Activated CD4-positive, alpha-beta T cell treated with anti-CD3 and anti-CD28 coated beads, Interleukin-2, amount 50 U/mL, for 24 hours (primary cell): ENCODE measurements at places on chromosomes 5 and 9.

DNA sequence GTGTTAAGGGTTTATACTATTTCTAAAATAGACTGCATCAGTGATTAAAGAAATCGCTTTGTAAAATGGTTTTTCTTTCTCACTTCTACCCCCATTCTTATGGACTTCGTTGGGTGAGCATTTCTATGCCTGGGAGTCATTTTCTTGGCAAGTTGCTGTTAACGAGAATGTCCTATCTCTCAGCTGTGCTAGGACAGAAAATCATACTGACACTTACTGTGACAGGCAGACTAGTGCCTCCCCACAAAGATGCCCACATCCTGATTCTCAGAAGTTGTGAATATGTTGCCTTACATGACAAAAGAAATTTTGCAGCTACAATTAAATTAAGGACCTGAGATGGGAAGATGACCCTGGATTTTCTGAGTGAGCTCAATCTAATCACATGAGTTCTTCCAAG, 65.1 kb upstream of the NMUR2 start:
- DNase-seq = no peak

- DNase-seq = no peak
Measured at GRCh38 chr5:143209881-143210395, 193.5 kb downstream of the NR3C1 start.

- DNase-seq = no peak
Measured at GRCh38 chr5:124161266-124161665, 585.2 kb downstream of the ZNF608 start.

- DNase-seq = no peak
Measured at GRCh38 chr5:125186911-125187375, 440.5 kb upstream of the ZNF608 start.

DNA sequence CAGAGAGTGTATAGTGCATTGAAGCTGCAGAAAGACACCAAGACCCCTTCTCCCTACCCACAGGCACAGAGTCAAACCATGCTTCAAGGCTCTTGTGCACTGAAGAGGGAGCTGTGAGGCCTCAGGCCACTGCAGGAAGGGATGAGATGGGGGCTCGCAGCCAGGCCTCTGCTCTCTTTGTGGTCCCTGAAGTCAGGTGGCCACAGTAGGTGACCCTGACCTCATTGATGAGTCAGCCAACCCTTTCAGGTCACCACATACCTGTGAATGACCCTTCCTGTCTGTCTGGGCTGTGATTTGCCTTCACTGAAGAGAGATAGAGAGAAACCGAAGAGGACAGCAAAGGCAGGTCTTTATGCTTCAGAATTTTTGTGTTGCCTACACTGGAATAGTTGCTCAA, 372.1 kb downstream of the ACTL7B start:
- DNase-seq = no peak

- DNase-seq = no peak
Measured at GRCh38 chr5:93107805-93108520, 473.1 kb downstream of the NR2F1-AS1 start.

- DNase-seq = no peak
Measured at GRCh38 chr5:64108674-64109073, 57.0 kb upstream of the RNF180 start.

- no peak for DNase-seq
Measured at GRCh38 chr5:139850423-139851016, 54.9 kb downstream of the PSD2 start.

GRCh38 chr9:19470981-19471650, 62.3 kb downstream of the ACER2 start:
- no peak for DNase-seq

DNA sequence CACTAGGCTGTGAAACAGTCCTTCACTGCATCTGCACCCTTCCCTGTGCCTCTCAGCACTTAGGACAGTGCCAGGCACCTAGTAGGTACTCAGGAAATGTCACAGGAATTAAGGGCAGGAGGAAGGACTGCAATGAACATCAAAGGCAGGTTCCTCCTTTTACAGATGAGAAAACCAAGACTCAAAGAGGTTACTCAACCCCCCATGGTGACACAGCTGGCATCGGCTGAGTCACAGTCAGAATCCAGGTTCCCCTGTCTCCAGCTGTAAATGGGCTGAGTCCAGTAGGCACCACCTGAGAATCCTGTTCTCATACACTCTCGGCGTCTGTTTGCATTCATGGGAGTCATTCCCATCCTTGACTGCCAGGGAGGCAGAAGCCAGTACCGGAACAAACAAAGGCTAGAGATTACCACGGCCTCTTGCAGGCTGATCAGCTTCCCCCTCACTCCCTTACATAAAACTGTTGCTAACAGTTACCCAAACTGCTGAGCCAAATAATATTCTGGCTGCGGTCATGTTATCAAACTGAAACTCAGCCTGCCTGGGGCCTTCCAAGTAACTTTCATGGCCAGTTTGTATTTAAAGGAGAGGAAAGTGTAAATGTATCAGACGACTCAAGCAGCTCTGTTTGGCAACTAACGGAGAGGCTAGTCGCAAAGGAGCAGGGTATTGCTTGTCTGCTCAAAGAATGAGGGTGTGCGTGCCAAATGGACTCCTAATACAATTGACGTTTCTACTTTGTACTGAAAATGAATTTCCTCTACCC, 201.7 kb downstream of the PAPPA start:
- no peak for DNase-seq

DNA sequence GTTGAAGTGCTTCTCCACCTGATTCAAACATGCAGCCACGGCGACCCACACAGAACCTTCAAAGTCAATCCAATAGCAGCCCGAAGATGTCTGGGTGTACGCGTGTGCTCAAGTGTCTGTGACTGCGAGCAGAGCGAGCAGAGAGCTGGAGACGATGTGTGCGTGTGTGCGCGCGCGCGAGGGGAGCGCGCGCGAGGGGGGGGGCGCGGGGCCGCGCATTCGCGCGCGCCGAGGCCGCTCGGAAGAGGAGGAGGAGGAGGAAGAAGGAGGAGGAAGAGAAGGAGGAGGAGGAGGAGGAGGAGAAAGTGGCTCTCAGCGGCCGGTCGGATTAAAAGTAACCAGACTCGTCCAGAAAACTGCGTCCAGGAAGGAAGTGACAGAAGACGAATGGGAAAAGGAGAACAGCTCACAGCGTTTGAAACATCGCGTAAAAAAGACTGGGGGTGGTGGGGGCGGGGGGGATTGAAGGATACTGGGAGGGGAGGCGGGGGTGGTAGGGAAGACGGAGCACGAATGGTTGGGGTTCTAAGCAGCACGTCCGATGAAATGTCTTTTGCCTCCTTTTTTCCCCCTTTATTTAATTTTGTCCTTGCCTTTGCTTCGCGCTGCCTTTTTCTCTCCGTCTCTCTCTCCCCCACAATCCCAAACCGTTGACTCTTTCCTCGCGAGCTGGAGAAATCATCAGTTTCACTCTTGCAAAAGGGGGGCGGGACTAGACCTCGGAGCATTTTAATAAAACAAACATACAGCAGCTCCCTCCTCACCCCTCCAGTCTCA, at the start of gene MEF2C:
MEF2C (minus strand) TSS at position 126 of the 777 bp plus-strand sequence. CDS start 59,396 bp downstream, outside the sequence.
- DNase-seq = no peak

- no peak for DNase-seq
Measured at GRCh38 chr5:21806943-21807342, 1046.2 kb downstream of the CDH12 start.

GRCh38 chr9:124790801-124791505, 14.0 kb downstream of the OLFML2A start:
- DNase-seq = no peak

DNA sequence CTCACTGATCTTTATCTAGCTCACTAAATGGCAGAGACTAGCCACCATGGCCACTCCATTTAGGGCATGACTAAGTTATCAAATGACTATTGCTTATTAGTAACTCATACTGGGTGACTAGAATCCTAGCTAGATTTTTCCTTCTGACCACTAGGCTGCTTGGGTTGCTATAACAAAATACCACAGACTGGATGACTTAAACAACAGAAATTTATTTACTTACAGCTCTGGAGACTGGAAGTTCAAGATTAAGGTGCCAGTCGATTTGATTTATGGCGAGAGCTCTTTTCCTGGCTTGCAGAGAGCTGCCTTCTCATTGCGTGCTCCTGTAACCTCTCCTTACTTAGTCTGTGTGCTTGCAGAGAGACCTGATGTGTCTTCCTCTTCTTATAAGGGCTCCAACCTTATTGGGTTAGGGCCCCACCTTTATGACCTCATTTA, 55.0 kb upstream of the APC start:
- DNase-seq = no peak

DNA sequence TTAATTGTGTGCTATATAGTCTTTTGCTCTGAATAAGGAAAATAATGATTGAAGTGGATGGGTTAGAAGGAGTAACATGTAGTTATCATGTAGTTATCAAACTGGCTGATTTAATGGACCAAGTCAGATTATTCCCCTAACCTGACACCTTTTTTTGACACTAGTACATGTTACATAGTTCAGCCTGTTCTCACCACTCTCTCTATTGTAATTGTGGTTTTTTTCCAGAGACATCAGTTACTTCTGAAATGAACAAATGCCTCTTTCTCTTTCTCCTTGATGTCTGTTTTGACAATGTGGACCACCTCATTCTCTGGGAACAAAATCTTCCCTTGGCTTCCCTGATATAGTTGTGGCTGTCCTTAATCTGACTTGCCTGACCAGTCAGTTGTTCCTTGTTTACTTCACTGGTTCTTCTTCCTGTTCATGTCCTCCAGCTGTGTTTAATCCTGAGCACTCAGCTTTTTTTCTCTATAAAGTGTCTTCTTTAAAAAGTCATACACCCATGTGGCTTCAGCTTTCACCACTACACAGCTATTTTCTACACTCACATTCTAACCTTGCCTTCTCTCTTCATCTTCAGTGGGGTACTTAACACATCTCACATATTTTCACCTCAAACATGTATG, 243.4 kb downstream of the ARRDC3 start:
- DNase-seq = no peak

DNA sequence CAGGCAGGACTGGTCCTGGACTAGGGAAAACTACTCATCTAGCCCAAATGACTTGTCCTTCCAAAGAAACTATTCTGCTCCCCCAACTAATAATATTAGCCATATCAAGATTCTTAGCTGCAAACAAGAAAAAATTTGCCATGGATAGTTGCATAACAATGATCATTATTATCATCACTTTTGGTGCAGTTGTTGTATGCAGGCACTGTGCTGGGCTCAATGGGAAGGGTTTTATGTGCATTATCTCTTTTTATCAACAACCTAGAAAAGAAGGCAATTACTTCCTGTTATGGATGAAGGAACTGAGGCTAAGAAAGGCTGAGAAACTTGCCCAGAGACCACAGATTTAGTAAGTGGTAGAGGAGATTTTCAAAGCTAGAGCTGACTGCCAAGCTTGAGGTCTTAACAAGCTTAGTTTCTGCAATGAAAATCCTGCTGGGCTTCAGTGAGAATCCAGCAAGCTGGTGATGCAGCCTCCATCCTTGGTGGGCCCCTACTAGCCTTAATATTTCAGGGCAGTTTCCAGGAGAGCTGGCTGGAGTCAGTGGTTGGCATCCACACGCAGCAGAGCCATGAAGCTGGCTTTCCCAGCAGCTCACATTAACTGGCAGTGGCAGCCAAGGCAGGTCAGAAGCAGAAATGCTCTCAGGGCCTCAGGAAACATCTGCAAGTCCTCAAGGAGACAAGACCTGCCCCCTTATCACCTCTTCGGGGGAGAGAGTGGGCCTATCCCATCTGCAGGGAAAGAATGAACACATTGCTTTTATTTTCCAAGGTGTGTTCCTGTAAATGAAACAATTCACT, 20.5 kb upstream of the MEGF9 start:
- DNase-seq = no peak

- no peak for DNase-seq
Measured at GRCh38 chr9:112135706-112136105, 39.4 kb downstream of the SUSD1 start.

GRCh38 chr9:37309136-37309535, 113.4 kb upstream of the GRHPR start:
- DNase-seq = no peak

- no peak for DNase-seq
Measured at GRCh38 chr9:106889061-106889590, 26.2 kb downstream of the ZNF462 start.

DNA sequence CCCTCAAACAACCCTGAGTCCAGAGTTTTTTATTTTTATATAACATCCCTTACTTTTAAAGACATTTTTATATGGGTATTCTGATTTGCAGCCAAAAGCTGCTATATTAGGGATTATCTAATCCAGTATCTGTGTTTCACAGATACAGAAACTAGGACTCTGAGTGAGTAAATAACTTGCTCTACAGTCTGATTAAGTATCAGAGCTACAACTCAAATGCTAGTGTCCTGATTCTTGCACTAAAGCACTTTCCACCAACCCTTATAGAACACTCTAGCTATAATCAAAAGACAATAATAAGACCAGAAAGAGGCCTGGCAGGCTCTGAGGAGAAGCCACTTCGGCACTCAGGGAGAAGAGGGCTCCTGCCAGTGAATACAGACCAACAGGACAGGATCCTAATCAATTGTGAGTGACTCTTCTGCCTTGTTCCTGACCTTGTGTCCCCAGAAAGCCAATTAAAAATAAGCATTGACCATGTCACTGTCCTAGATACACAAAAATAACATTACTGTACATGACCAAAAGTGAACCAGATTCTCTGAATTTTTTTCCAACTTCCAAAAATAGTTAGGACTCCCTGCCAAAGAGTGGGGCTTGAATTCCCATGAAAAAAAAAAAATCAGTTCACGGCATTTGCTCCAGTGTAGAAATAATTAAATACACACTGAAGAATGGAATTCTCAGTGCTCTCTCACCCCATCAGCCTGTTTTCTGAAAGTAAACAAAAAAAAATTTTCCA, 63.6 kb upstream of the MAP3K1 start:
- no peak for DNase-seq

DNA sequence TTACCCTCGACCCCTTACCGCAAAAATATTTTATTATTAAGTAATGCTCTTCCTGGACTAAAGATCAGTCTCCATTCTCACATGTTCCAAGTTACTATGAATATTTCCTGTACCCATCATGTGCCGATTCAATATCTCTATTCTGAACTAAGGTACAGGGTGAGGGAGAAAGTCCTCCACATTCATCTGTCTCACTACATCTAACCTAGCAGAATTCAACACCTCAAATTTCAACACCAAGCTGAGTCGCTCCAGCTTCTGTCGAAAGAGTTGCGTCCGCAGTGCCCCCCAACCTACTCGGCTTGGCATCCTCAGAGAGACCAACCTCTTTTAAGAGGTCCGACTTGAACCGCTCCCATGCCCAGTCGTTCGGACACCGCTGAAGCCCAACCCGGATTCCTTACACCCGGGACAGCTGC, 1.0 kb downstream of the CERT1 start:
- DNase-seq = no peak

GRCh38 chr9:108125625-108126024, 636.1 kb upstream of the KLF4 start:
- DNase-seq = no peak

- DNase-seq = no peak
Measured at GRCh38 chr5:147818290-147818689, 13.2 kb downstream of the SPINK1 start.

DNA sequence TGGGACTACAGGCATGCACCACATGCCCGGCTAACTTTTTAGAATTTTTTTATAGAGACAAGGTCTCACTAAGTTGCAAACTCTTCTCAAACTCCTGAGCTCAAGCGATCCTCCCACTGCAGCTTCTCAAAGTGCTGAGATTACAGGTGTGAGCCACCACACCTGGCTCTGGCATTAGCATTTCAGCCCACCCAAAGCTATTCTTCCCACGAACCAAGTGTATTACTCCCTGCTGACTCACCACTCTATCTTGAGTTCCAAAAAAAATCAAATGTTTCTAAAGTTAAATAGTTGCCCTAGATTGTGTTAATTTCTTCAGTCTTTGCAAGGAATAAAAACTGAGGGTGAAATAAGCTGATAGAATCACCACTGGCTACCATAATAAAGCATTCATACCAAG, 205.5 kb downstream of the ARRDC3 start:
- no peak for DNase-seq

- no peak for DNase-seq
Measured at GRCh38 chr5:116531117-116531516, 43.5 kb downstream of the SEMA6A start.
